Stromal cell of bone marrow (primary cell): ENCODE measurements at places on chromosomes 4 and X.

- no peak for DNase-seq
Measured at GRCh38 chr4:52841682-52842456, 20.2 kb upstream of the RASL11B start.

- DNase-seq = no peak
Measured at GRCh38 chrX:17596546-17597205, 140.6 kb upstream of the SCML1 start.

- no peak for DNase-seq
Measured at GRCh38 chrX:110293658-110294057, 24.2 kb downstream of the AMMECR1 start.

DNA sequence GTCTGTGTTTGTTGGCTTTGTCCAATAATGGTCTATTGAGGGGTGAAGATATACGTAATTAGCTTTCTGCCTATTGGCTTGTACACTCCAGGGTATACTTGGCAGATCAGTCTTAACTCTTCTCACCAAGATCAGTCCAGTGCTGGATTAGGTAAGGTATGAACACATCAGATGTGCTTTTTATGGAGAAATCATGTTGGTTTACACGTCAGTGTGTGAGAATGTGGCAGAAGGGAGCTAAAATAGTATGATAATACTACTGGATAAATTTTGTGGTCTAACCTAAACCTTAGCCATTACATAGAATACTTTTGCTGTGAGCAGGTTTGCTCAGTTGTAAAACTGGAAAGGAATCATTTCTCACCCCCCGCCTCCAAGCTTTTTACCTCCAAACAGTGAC lies 4.2 kb downstream of the PDHA1 start:
- no peak for DNase-seq

- peak; percentile 56 for DNase-seq
Measured at GRCh38 chr4:112910109-112910736, 139.2 kb upstream of the ANK2 start.

GRCh38 chrX:71454222-71454621 lies 78.7 kb upstream of the OGT start:
- no peak for DNase-seq

- DNase-seq = no peak
Measured at GRCh38 chr4:160414496-160414895, 1311.6 kb downstream of the RAPGEF2 start.

- DNase-seq = no peak
Measured at GRCh38 chrX:20354505-20354904, 87.8 kb upstream of the RPS6KA3 start.

DNA sequence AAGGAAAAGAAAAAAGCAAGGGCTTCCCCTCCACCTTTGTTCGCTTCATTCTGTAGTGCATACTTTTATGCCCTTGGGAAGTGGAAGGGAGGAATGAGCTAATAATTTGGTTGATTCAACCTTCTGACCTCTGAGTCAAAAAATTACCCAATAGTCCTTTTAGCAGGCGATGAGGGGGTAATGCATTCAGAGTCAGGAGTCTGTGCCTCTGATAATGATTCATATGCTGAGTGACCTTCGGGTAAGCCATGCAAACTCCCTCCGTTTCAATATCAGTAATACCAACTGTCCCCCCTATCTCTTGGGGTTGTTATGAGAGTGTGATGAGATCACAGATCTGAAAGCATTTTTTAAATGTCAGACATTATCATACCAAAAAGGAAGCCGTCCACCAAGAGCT lies 41.6 kb upstream of the ACSL4 start:
- DNase-seq = peak; percentile 80

- DNase-seq = no peak
Measured at GRCh38 chrX:150769408-150769807, 76.2 kb downstream of the MTMR1 start.

DNA sequence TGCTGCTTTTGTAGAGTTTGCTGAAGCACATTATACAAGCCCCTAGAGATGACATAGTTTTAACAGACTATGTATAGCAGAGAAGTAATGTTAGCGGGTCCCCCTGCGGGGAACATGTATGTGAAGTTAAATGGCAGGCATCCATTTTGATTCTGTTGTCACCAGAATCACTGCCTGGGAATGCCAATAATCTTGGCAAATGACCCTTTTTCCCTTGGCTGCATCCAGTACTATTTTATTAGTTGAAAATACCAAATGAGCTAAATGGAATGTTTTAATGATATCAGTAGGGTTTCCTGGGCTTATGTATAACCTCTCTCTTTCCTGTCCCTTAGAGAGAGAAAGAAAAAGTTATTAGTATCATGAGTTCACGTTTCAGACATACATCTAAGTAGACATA lies 93.6 kb downstream of the LIMCH1 start:
- no peak for DNase-seq

DNA sequence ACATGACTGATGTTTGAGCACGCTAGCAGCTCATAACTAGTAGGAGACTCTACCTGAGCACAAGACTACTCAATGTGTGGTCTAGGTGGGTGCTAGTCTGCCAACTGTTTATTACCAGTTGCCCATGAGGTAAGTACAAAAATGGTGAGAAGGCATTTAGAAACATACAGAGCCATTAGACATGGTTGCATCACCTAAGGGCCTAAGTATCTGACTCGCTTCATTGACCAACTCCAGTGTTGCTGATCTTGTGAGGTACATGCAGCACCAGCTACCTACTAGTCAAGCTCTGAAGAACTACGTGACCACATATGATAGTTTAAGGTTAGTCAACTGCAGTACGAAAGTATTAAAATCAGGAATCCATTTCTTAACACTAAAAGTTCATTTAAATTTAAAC lies 39.9 kb downstream of the APBB2 start:
- no peak for DNase-seq

GRCh38 chr4:123893011-123893981 lies 496.7 kb downstream of the SPRY1 start:
- no peak for DNase-seq

- no peak for DNase-seq
Measured at GRCh38 chrX:17608888-17609287, 128.4 kb upstream of the SCML1 start.

- DNase-seq = no peak
Measured at GRCh38 chr4:10727140-10727880, 42.7 kb upstream of the CLNK start.

GRCh38 chr4:112377171-112377570 lies 80.0 kb downstream of the ALPK1 start:
- no peak for DNase-seq

DNA sequence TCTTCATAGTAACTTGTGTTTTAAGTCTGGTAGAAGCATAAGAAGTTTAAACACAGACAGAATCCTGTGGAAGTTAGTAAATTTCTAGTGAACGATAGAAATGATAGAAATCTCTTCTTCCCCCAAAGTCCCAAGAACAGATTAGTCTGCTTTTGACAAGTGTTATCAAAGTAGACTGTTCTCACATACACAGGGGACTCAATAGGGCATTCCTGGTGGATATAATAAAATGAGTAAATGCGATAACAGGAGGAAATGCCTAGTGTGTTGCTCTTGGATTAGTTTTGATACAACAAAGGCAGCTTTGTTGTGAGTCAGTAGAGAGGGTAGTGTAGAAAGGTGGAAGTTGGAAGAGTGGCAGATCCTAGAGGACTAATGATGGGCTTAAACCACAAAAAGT lies 43.5 kb downstream of the CLCN3 start:
- DNase-seq = no peak

DNA sequence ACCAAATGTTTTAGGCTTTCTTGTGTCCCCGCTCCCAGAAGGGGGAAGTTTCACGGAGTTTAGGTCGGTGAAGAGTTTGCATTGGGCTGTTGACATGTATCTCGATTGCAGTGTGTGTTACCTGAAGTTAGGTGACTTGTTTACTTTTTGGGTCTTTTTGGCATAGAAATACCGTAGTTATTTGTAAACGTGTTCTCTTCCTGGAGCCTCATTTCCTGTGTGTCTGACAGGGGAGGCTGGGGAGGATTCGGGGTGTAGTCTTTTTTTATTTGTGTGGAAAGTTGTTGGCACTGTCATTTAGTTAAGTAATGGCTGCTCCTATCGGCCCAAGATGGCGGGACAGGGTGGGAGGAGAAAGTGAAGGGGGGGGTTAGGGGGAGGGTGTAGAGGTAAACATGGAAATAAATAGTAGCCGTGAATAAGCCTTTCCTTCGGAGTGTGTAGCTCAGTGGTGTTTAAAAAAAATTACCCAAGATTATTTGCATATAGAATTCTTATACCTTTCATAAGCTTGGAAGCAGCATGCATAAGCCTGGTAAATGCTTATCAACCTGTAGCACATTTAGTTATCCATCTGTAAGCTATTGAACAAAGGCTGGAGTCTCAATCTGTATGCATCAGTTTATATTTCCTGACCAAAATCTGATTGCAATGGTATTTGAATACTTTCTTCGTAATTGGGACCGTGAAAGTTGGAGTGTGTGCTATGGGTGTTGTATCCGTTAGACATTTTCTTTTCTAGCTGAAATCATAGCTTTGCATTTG lies 1.6 kb downstream of the KDM6A start:
- no peak for DNase-seq

GRCh38 chrX:120302434-120302833 lies 8.8 kb downstream of the TMEM255A start:
- DNase-seq = no peak

GRCh38 chr4:123092586-123092985 lies 170.2 kb upstream of the NUDT6 start:
- DNase-seq = no peak

DNA sequence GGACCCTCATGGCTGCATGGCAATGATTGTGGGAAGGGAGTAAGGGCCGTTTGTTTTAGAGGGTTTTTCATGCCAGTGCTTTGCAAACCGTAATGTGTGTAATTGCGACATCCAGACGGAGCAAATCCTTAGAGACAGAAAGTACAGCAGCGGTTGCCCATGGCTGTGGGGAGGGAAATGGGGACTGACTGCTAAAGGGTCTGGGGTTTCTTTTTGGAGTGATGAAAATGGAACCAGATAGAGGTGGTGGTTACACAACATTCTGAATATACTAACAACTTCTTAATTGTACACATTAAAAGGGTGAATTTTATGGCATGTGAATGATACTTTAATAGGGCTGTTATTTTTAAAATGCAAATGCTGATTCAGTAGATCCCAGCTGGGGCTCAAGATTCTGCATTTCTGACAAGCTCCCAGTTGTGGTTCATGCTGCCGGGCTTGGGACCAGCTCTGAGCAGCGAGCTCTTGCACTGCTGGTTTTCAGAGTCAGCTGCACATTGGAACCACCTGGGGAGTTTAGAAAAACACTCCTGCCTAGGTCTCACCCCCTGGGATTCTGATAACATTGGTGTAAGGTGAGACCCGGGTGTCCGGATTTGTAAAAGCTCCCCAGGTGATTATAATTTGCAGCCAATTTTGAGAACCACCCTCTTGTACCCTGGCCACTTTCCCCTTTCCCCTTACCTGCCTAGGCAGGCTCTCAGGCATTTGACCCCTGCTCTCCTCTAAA lies 47.7 kb downstream of the PRPS1 start:
- no peak for DNase-seq

DNA sequence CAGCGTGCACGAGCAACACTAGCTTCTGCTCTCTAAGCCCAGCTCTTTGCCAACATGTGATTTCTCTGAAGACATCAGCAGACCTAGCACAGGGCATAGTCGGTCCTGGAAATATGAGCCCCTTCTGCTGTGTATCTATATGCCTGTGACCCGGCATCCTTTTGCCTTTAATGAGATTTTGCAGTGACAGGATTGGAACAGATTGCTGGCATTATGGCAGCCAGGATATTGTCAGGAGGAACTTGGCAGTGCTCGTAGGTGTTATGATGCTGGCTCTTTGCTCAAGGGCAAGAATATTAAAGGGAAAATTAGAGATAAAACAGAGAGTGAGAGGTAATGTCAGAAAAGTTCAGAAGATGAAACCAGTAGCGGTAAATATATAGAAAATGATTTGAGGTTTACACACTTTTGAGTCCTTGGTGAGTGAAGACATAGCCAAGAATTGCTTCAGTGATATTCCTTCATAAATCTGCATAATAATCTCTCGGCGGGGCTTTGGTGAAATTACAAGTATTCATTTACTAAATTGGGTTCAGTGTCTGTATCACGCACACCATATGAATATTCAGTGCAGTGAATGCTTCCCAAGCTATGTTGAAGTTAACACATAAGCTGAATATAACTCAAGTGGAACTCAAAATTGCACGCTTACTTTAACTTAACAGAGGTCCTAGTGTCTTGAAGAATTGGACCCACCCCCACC lies 502.1 kb upstream of the NR3C2 start:
- no peak for DNase-seq

DNA sequence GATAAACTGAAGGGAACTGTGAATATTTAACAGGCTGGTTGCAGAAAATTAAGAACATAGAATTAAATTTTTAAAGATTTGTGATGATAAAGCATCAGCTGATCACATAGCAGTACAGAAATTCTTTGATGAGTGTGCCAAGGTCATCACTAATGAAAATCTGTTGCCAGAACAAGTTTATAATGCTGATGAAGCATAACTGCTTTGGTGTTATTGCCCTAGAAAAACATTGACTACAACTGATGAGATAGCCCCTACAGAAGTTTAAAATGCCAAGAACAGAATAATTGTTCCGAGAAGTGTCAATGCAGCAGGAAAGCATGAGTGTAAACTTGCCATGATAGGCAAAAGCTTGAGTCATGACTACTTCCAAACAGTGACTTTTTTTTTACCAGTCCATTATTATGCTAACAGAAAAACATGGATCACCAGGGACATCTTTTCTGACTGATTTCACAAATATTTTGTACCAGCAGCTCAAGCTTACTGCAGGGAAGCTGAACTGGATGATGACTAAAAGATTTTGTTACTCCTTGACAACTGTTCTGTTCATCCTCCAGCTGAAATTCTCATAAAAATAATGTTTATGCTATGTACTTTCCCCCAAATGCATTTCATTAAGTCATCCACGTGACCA lies 1136.6 kb downstream of the FAT4 start:
- peak; percentile 58 for DNase-seq

GRCh38 chr4:89334311-89334710 lies 26.7 kb upstream of the GPRIN3 start:
- DNase-seq = no peak

DNA sequence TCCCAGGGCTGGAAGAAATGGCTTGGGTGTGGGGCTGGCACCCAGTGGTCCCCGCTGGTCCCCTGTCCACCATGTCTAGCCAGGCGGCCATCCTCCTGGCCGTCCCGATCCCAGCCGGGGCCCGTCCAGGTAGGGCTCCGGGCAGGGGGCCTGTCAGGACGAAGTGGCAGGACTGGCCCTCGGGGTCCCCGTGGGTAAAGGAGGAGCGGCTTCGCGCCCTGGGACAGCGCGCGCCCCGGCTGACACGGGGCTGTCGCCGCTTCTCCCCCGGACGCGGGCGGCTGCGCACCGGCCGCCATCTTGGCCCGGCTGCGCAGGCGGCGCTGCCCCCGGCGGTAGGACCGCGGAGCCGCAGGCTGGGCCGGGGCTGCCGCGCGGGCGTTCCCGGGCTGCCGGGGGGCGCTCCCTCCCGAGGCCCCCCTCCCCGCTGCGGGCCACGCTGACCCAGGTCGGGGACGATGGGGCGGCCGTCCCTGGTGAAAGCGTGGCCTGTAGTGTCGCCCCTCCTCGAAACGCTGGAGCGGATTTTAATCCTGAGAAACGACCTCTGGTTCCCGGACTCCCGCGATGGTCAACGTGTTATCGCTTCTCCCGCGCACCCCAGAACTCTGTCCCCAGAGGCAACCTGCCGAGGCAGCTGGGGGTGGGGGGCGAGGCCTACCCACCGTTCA lies 60.4 kb upstream of the BCOR start:
- no peak for DNase-seq

- no peak for DNase-seq
Measured at GRCh38 chrX:40266490-40267333, 169.0 kb upstream of the BCOR start.
